ENCODE measurements at places on chromosomes 5 and 9. TPM values are rescaled to one million over a fixed set of nuclear protein-coding genes. Genes with fewer than 3 reads are reported as not detected.
A peak's percentile ranks its signal among the peaks of the same experiment; 100 is the strongest.

DNA sequence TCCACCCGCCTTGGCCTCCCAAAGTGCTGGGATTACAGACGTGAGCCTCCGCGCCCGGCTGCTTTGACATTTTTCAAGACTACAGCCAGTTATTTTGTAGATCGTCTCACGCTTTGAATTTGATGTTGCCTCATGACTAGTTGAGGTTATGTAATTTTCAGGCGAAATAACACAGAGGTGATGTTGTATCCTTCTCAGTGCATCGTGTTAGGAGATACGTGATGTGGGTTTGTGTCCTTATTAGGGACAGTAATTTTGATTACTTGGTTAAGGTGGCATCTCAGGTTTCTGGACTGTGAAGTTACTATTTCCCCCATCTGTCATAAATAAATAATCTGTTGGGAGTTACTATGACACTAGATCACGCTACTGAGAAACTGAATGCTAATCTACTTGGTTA, 25.0 kb downstream of the CTNNA1 start:
- DNase-seq = no peak

- DNase-seq = no peak
Measured at GRCh38 chr5:122498163-122498562, 186.1 kb downstream of the SNCAIP start.

GRCh38 chr5:59390074-59390659, 503.4 kb downstream of the PDE4D start:
- no peak for DNase-seq

Gene MLANA
- 6.3 TPM for total RNA-seq

Gene SLC36A3
- not detected for total RNA-seq

- DNase-seq = no peak
Measured at GRCh38 chr9:4793459-4794395, 983 bp downstream of the RCL1 start.

GRCh38 chr9:135516132-135516860, 4.9 kb upstream of the LCN1 start:
- DNase-seq = no peak

Gene SGCD
- 0.72 TPM for total RNA-seq

- no peak for DNase-seq
Measured at GRCh38 chr5:93717162-93717561, 24.2 kb downstream of the POU5F2 start.

GRCh38 chr5:141686648-141687416, 4.8 kb upstream of the ARAP3 start:
- DNase-seq = no peak

Gene TAL2
- total RNA-seq = not detected

GRCh38 chr9:137299203-137299565, 2.9 kb downstream of the NRARP start:
- peak; percentile 11 for DNase-seq

GRCh38 chr5:175853573-175854230, 17.7 kb upstream of the CPLX2 start:
- DNase-seq = no peak

Gene EGFL7
- 52.5 TPM for total RNA-seq

Gene FAM174A
- total RNA-seq = 124 TPM

DNA sequence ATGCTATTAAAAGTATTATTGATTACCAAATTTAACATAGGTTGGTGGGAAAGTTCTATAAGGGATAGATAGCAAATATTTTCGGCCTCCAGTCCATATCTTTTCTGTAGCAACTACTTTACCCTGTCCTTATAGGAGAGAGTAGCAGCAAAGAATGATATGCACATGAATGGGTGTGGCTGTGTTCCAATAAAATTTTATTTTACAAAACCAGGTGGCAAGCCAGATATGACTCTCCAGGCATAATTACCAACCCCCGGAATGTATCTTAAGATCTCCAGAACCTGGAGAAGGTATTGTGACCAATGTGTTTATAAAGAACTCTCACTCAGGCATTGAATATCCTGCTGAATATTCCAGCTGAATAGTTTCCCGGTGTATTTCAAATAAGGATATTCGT, 1461.2 kb downstream of the MAT2B start:
- DNase-seq = no peak

DNA sequence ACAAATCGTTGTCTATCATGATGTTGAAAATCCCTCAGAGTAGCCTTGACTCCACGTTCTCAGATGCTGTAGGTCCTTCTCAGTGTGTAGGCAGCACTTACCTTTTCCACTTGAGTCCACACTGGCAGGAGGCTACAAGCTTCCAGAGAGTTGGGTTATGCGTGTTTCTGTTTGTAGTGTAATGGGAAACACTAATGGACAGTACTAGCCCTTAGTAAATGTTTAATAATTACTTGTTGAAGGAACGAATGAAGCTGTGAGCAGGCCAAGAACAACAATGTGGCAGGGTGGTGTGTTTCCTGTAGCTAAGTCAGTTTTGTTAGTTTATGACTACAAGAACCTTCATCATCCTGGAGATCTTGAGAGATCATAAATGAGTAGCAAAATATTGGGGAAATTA, 83.5 kb downstream of the ARHGAP26 start:
- no peak for DNase-seq

Gene RUSC2
- total RNA-seq = 28.5 TPM

- DNase-seq = no peak
Measured at GRCh38 chr9:113481176-113481787, 17.8 kb downstream of the RGS3 start.

Gene CDKN2B-AS1
- not detected for total RNA-seq

Gene ADAMTSL2
- total RNA-seq = 0.08 TPM

GRCh38 chr5:168642019-168642418, 62.9 kb upstream of the PANK3 start:
- no peak for DNase-seq

DNA sequence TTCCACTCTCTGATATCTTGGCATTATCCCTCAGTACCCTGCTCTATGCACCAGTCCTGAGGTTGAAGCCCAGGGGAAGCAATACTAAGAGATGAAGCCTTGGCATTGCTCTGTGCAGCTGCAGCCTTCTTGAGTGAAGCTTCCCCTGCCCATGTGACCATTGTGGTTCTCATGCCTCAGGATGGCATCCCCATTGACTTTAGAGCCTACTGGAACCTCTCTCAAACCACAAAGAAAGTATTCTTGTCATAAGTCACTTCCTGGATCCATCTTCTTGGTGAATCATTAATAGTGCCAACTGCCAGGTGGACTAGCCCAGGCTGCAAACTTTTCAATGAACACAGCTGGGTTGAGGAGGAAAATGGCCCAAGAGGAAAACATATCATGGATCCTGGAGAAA, 283.9 kb upstream of the RFX3 start:
- no peak for DNase-seq

Gene TRPM3
- 0.29 TPM for total RNA-seq

DNA sequence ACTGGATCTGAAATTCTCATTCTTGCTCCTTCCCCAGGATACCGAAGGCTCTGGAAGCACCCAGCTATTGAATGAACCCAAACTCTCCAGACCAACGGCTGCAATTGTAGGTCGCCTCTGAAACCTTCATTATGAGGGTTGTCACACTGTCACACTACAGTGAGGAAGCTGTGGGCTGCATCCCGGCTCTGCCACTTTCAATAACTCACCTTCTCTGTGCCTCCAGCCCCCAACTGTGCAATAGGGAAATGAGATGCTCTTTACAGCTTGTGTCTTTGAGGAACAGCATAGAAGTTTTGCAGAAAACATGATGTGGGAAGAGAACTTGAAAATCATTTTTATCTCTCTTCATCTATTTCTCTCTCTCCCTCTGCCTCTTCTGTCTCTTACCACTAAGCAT, 69.6 kb upstream of the TGFBR1 start:
- no peak for DNase-seq

Gene DIPK1B
- 7.4 TPM for total RNA-seq

GRCh38 chr9:16360247-16360646, 510.2 kb downstream of the BNC2 start:
- no peak for DNase-seq

DNA sequence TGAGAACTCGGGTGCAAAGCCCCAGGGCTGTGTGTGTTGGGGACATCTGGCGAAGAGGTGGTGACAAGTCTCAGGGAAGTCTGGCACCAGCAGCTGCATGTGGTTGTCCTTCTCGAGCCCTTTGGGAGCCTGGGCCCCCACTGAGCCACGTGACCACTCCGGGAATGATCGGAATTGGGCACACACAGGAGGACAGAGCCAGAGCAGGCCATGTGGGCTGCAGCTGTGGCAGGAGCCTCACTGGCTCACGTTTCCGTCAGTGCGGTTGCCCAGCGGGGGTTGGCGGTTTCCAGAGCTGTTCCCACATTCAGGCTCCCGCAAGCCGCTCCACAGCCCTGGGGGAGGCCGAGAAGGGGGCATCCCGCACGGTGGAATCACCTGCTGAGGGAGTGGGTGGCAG, 6.8 kb upstream of the CEL start:
- DNase-seq = no peak

GRCh38 chr5:1481959-1482331, 36.7 kb upstream of the SLC6A3 start:
- DNase-seq = no peak

Gene CHSY3
- 0.84 TPM for total RNA-seq

Gene FBP2
- not detected for total RNA-seq

DNA sequence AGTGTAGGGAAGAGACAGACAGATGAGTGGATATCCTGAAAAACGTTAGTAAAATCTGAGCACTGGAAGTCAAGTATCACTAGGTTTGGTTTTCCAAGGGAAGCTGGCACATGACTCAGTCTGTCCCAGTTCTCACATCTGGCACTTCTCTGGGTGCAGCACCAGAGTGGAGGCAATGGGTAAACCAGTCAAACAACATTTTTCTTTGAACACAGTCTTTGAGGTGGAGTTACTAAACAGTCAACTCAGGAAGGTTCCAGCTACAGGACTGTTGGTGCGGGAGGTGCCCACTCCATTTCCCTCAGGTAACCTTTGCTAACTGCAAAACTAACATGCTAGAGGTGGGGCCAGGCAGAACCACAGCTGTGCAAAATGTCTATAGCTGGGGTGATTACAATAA, 301.4 kb upstream of the RFX3 start:
- DNase-seq = peak; percentile 37

Gene CKMT2
- 4.0 TPM for total RNA-seq

GRCh38 chr9:34547960-34548611, 25.3 kb upstream of the ENHO start:
- DNase-seq = peak; percentile 52

Gene GABRA6
- not detected for total RNA-seq

GRCh38 chr9:78982849-78983248, 588.9 kb upstream of the TLE4 start:
- no peak for DNase-seq

DNA sequence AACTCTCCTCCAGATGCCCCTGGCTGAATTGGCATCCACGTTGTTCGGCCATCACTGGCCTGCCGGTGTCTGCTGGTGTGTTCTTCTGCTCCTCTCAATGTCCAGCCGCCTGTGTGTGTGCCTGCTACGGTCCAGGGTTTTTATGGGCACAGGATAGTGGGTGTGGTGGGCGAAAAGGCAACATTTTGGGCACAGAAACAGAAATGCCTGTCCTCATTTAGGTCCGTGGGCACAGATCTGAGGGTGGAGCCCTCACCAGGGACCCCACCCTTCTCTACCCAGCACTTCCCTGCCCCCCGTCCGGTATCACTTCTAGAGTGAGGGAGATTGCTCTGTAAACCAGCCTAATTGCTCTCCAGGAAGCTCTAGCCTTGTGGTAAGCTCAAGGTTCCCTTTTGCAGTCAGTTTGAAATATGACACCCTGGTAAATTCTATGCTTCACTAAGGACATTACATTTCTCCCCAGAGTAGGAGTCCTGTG, 410.1 kb downstream of the MAT2B start:
- no peak for DNase-seq

Gene AK3
- 81.3 TPM for total RNA-seq

DNA sequence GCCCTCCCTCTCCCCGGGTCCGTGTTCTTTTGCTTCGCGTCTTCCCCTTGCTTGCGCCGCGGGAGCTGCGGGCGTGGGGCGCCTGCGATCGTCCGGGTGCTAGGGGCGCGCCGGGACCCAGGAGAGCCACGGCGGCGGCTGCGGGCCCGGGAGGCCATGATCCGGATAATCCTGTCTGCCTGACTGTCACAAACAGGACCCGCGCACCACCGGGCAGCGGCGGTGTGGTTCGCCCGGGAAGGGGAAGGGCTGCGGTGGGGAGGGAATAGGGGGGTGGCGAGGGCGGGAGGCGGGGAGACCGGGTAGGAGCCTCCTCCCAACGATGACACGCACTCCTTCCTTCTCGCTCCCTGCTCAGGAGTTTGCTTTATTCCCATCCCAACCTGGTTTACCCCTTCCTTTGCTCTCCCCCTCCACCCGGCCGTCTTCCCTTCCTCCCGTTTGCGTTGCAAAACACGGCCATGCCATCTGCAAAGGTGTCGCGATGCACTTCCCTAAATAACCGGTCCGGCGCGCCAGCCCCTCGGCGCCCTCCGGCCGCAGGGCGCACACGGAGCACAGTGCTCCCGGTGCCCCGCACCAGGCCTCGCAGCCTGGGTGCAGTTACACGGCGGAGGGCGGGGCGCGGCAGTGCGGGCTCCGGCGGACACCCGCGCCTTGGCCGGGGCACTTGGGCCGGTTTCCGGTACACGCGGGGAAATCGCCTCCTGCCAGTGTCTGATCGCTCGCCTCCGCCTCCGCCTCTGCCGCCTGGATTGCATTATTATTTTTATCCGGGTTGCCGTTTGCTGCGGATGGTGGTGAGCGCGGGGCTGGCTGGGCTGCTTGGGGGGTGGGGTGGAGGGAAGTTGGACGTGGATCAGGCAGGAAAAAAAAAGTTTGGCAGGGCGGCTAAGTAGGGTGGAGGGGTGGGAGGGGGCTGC, 1.5 kb downstream of the SMARCA2 start:
- peak; percentile 85 for DNase-seq

Gene AHRR
- total RNA-seq = 7.8 TPM

- no peak for DNase-seq
Measured at GRCh38 chr9:126684345-126684744, 70.6 kb downstream of the LMX1B start.

DNA sequence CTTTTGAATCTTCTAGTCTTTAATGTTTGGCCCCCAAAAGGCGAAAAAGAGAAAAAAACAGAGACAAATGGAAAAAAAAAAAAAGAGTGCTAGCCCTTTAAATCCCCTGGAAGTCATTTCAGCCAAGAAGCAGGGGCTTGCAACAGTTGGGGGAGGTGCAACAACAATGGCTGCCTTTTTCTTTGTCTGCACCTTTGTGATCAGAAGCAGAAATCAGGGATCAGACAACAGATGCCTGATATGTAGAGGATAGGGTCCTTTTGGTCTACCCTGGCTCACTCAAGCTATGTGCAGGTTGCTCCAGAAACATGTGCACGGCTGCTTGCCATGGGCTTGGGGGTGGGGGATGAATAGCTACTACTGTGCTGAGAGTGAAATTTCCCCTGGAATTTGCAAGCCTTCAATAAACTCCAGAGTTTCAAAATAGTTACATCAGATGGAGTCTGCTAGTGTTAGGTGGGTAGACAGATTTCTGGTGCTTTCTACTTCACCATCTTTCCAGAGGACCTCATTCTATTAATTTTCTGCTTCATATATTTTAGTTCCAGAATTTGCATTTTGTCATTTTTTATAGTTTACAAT, 150.9 kb downstream of the FGF18 start:
- no peak for DNase-seq
